ENCODE measurements at places on chromosomes 6 and 20.

DNA sequence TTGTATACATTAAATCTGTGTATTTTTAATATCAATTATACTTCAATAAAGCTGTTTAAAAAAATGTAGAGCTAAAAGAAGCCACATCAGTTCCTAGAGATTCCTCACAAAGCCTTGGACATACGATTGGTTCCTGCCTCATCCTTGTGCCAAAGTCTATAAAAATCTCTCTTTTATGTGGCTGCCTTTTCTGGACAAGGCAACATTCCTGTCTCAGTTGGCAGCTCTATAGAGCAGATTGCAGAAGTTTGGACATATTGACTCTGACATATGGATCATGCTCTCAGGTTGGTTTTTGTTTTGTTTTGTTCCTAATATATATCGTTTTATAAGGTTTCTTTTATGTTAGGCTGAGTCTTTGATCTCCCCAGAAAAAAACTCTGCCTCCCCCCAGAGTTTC is 148.9 kb downstream of the MAFB start:
- DNase-seq, result no peak

GRCh38 chr6:37980222-37980595 is 160.7 kb downstream of the ZFAND3 start:
- no peak for DNase-seq

DNA sequence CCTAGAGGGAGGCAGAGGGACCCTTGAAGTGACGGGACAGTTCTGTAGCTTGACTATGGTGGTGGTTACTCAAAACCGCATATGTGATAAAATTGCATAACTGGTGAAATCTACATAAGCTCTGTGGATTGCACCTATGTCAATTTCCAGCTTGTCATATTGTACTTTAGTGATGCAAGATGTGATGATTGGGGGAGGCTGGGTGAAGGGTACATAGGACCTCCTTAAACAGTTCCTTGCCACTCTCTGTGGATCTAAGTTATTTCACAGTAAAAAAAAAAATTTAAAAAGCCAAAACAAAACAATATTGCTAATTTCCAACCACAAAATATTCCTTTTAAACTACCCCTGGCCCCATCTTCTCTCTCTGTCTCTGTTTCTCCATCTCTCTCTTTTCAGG is 472.6 kb upstream of the SULF2 start:
- no peak for DNase-seq

GRCh38 chr6:79158856-79159516 is 75.5 kb downstream of the HMGN3 start:
- DNase-seq, result no peak

DNA sequence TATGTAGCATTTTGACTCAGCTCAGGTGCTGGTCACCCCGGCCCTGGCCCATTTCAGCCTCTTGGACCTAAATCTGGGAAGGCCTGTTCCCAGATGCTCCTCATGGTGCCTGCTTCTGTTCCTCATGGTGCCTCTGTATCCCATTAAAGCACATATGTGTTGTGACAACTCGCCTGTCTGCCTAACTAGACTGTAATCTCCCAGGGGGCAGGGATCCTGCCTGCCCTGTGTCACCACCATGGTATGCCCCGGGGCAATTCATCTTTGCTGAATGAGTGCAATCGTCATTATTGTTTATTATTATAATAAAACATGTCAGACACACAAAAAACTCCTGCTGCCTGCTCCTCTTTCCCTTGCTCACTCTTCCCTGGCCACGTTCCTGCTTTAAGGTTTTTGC is 62.0 kb downstream of the ZFP64 start:
- no peak for DNase-seq
